ENCODE measurements at places on chromosomes 5 and 9.

- peak; percentile 18 for DNase-seq
Measured at GRCh38 chr5:179165421-179166170, 105.4 kb downstream of the ZNF354C start.

GRCh38 chr9:127538849-127539258, 73.2 kb upstream of the STXBP1 start:
- no peak for DNase-seq

GRCh38 chr5:128263357-128263756, 179.8 kb downstream of the SLC12A2 start:
- no peak for DNase-seq

- no peak for DNase-seq
Measured at GRCh38 chr9:5953743-5954707, 61.4 kb downstream of the RANBP6 start.

DNA sequence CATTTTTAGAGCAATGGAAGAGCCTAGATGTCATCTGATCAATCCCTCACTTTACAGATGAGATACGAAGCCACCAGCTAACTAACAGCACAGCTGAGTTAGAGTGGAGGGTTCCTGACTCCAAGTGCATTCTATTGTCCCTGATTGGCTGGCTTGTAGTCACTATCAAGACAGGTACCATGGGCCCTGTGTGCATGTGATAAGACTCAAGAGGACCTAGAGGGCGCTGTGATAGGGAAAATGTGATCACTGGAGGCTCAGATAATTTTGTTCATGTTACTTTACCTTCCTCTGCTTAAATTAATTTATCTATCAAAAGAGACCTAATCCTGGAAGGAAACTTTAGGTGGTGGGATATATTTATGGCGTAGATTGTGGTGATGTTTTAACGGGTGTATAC, 19.5 kb upstream of the SNAPC3 start:
- DNase-seq = no peak

GRCh38 chr5:68331192-68332079, 115.9 kb downstream of the PIK3R1 start:
- DNase-seq = no peak

DNA sequence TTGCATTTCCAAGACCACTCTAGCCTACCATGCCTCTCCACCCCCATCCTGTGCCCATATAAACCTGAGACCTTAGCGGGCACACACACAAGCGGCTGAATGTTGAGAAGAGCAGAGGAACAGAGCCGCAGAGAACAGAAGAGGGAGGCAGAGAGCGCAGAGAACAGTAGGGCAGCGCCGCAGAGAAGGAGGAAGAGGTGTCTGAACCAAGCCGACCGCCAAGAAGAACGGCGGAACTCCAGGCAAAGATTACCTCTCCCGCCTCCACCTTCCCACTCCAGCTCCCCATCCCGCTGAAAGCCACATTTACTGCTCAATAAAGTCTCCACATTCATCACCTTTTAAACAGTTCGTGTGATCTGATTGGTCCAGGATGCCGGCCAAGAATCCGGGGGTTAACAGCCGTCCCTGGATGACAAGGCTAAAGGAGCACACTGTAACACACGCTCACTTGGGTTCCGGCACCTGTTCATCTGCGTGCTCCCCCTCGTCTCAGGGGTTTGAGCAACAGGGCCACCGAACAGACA, 33.2 kb downstream of the GRIN3A start:
- DNase-seq = peak; percentile 33

DNA sequence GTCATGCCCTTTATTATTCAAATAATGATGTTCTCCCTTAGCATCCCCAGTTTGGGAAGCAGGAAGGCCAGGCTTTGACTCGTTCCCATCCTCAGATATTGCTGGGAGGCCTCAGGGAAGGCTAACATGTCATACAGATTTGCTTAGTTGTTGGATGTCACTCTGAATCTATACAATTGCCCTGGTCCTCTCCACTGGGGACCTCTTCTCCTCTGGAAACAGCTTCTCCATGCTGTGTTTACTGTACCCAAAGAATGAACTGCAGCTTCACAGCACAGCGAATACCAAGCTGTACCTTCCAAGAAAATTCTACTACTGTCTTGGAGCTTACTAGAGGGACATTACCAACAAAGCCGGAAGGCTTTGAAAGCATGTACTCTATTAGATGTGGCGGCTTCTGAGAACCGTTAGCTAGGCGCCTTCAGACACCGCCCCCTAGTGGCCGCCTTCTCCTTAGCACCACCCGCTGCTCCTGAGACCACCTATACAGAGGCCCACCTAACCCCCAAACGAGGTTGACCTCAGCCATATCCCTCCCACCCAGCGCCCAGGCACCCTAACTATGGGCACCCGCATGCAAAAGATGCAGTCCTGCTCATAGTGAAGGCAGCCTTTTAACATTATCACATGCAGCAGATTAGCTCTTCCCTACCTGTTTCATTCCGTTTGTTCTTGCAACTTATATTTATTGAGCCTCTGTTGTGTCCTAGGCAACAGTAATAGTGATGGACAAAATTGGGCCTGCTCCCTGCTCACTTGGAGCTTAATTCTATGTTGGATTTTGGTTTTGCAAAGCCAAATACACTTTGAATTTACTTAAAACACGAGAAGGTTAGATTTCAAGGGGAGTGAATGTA, 34.9 kb upstream of the FOXI1 start:
- peak; percentile 49 for DNase-seq

GRCh38 chr5:101846496-101846895, 449.6 kb downstream of the SLCO4C1 start:
- no peak for DNase-seq

DNA sequence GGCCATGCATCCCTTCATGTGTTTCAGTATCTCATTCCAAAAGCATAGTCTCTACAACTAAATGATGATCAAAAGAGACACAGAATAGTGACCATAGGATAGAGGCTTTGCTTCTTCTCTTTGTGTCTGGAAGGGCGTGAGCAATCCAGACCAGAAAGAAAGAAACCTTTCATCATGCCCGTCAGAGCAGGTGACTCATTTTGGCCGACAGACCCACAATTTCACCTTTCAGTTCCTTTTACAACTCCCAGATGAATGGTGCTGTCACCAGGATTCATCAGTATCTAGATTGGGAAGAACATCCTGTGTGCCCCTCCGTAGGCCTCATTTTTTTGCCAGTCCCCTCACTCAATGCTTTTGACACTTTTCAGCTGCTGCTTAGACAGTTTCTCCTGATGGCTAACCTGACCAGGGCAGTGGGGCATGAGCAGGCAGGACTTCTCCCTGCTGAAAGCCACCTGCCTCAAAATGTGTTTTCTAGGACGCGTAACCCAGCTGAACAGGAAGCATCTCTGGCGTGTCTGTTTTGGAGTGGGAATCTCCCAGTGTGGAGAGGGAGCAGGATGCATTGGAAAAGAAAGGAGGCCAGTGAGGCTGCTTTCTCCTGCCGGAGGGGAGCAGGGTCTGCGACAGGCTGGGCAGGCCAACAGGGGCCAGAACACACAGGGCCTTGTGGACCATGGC, 21.2 kb downstream of the ABLIM3 start:
- DNase-seq = no peak

- DNase-seq = no peak
Measured at GRCh38 chr9:16450578-16450977, 419.9 kb downstream of the BNC2 start.

GRCh38 chr5:135991429-135991828, 36.6 kb upstream of the LECT2 start:
- DNase-seq = no peak

- no peak for DNase-seq
Measured at GRCh38 chr5:169126481-169127021, 174.4 kb downstream of the SLIT3 start.

DNA sequence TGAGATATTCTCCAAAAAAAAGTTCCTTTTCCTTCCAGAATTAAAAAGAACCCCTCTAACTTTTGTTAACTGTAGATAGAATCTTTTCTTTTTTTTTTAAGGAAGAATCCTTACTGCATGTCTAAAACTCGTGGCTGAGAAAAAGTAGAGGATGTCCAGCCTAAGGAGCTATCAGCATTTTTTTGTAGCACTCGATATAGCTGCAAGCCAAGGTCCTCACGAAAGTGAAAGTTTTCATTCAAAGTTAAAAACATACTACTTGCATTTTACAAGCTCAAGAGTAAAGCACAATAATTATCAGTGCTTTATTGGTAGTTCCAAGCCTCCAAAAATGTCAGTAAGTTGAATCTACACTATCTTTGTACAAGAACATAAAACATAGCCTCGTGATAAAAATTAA, 28.7 kb upstream of the ZSWIM6 start:
- DNase-seq = no peak

GRCh38 chr9:124140941-124141568, 116.7 kb upstream of the NEK6 start:
- no peak for DNase-seq

DNA sequence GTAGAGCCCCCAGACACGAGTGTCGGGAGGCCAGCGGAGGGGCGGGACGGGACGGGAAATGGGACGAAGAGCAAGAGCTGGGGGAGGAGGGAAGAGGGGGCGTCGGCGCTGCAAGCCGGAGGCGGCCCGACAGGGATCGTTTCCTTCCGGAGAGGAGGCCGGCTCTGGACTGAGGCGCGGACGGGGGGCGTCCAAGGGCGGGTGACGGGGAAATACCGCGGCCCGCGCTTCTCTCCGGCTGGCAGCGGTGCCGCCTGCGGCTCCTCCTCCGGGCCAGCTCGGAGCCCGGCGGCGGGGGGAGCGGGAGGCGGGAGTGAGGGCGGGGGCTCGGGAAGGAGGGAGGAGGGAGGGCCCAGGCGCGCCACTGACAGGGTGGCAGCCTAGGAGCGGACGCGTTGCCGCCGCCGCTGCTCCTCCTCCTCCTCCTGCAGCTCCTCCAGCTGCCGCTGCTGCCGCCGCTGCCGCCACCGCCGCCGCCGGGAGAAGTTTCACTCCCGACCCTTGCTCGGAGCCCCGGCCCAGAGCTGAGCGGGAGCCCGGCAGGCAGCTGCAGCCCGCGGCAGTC, at the start of gene CHSY3:
CHSY3 (plus strand) TSS at position 364 of the 565 bp plus-strand sequence.
- DNase-seq = peak; percentile 93

DNA sequence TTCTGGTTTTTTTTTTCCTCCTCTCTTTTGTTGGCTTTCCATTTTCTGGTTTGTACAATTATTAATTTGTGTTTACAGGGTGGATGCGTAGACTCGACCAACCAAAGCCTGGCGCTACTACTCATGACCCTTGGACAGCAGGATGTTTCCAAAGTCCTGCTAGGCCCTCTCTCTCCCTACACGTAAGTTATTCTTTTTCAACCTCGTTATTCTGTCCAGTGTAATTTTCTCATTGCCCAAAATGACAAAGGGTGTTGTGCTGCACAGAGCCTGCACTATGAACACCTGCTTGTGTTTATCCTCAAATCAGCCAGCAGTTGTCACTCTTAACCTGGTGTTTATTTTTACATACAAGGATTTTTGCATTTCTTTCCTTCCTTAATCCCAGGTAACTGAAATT, 56.6 kb downstream of the RCL1 start:
- DNase-seq = no peak

GRCh38 chr5:138469540-138470321, 4.5 kb downstream of the EGR1 start:
- DNase-seq = peak; percentile 91

DNA sequence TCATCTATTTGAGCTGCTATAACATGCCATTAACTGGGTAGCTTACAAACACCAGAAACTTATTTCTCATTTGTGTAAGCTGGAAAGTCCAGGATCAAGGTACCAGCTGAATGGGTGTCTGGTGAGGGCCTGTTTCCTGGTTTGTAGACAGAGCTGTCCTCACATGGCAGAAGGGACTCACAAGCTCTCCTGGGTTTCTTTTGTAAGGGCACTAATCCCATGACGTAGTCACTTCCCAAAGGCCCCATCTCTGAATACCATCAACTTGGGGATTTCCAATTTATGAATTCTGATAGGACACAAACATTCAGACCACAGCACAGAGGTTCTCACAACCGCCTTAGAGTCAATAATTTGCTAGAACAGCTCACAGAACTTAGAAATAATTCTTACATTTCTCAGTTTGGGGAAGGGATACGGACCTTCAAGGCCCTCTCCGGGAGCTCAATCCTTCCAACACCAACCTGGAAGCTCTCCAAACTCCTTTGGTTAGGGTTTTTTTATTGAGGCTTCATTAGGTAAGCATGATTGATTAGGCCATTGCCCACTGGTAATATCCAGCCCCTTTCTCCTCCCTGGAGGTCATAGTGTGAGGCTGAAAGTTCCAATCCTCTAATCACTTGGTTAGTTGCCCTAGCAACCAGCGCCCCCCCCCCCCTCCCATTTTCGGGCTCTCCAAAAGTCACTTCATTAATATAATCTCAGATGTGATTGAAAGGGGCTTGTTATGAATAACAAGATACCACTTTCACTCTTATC, 7.6 kb upstream of the DNAJA1 start:
- DNase-seq = no peak

GRCh38 chr5:181170996-181171395, 23.6 kb downstream of the OR2V2 start:
- no peak for DNase-seq

GRCh38 chr5:107832746-107833145, 162.0 kb upstream of the EFNA5 start:
- DNase-seq = no peak

GRCh38 chr5:139631520-139632165, 16.5 kb upstream of the CXXC5 start:
- no peak for DNase-seq

DNA sequence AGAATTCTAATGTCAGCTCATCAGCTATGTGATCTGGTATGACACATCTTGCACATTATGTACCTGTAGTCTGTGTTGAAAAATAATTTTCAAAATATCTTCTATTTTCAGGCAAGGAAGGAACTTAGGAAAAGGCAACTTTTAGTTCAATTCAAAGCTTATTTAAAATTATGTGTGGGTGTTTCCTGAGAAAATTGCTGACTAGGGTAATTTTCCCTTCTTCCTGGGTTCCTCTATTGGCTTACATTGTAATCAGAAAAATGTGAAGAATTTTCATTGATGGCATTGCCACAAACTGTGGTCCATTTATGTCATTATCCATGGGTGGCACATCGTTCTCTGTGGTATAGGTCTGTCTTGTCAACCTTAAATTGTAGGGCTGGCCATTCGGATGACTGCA, 328.7 kb upstream of the SGCD start:
- no peak for DNase-seq

DNA sequence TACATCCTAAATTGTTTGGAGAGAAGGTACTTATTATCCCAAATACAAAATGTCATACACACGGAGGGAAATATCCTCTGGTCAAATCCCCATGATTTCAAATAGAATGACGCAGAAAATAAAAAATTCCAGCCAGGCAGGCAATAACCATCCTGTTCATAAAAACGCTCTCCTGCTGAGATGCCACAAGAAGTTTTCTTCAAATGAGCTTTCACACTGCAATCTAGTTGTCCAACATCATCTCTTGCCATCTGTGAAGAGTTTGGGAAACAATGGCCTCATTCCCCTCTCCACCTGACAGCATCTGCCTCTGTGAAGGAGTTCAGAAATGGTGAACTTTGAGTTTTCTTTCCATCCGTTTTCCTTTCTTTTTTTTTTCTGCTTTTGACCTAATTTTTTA, 83.3 kb upstream of the SLC30A5 start:
- DNase-seq = no peak

- DNase-seq = no peak
Measured at GRCh38 chr5:142107736-142108431, 695 bp upstream of the NDFIP1 start.

DNA sequence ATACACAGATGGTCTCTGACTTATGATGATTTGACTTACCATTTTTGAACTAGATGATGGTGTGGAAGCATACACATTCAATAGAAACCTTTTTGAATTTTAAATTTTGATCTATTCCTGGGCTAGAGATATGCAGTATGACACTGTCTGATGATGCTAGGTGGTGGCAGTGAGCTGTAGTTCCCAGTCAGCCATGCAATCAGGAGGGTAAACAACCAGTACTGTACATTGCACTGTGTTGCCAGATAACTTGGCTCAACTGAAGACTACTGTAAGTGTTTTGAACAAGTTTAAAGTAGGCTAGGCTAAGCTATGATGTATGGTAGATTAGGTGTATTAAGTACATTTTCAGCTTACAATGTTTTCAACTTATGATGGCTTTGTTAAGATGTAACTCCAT, 859.1 kb upstream of the ARRDC3 start:
- DNase-seq = no peak

Data from femur (tissue), 1 donor.